ENCODE measurements at places on chromosomes 1 and 21. TPM values are rescaled to one million over a fixed set of nuclear protein-coding genes. Genes with fewer than 3 reads are reported as not detected.

The TSPEAR gene
- total RNA-seq, result not detected

The TTLL10 gene
- 4.0 TPM for total RNA-seq

The B3GALT6 gene
- 16.2 TPM for total RNA-seq

GRCh38 chr1:208595236-208595635, 351.1 kb upstream of the PLXNA2 start:
- no peaks in the 10 kb centered on the region for H3K36me3 ChIP-seq
- H3K4me1 ChIP-seq, result no peaks in the 10 kb centered on the region
- H3K27me3 ChIP-seq, result peaks cover 16% of the 10 kb centered on the region
- no peak overlapping the region for H3K27ac ChIP-seq

DNA sequence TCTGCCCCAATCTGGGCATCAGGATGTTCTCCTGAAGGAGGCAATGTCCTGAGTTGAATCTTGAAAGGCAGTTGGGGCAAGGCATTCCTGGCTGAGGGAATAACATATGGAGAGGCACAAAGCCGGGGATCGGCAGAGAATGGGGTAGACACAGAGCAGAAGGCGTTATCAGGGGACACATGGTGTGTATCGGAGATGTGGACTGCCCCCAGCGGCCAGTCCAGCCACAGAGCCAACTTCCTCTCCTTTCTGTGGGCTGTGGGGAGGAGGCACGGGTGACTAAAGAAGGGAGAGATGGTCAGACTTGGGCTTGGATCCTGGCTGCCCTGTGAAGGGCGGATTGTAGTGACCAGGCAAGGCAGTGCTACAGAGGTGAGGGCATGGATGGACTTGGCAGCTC, 32.1 kb downstream of the FOXD2 start:
- peaks cover 8% of the 10 kb centered on the region for H3K4me1 ChIP-seq
- no peaks in the 10 kb centered on the region for H3K27me3 ChIP-seq
- H3K4me3 ChIP-seq, result no peak overlapping the region

GRCh38 chr1:41560496-41560895, 76.0 kb upstream of the EDN2 start:
- no peaks in the 10 kb centered on the region for H3K27me3 ChIP-seq
- no peaks in the 10 kb centered on the region for H3K36me3 ChIP-seq

DNA sequence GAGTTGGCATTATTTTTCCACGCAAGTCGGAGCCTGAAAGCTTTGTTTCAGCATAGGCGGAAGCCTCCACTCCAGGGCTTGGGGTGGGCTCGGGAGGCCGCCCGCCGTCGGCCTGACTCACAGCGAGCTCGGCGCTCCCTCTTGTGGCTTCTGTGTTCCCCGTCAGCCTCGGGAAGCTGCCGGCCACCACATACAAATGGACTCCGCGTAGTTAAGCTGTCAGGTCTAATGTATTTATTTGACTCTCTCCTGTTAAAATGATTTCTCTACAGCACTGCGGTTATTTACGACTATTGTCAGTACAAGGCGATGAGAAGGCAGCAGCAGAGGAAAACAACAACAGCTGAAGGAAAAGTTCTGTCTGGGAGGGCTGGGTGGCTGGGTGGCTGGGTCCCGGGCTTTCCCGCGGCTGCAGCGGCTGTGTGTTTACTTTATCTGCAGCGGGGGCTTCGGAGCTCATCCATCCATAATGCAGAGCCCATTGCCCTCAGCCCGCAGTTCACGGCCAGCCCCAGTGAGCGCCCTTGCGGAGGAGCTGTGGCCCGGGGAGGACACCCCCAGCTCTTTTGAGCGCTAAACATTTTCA, 375.7 kb upstream of the CAMK1G start:
- H3K4me3 ChIP-seq, result no peak overlapping the region
- peak; percentile 47 for DNase-seq
- H3K27me3 ChIP-seq, result no peaks in the 10 kb centered on the region
- H3K27ac ChIP-seq, result no peak overlapping the region

- H3K4me3 ChIP-seq, result no peak overlapping the region
- H3K36me3 ChIP-seq, result no peaks in the 10 kb centered on the region
- no peaks in the 10 kb centered on the region for H3K27me3 ChIP-seq
- no peak for DNase-seq
Observed at GRCh38 chr1:119069682-119070081, 70.8 kb downstream of the WARS2 start.

GRCh38 chr1:181038399-181038873, 4.7 kb downstream of the MR1 start:
- H3K36me3 ChIP-seq, result no peaks in the 10 kb centered on the region
- H3K27me3 ChIP-seq, result no peaks in the 10 kb centered on the region
- DNase-seq, result peak; percentile 60
- H3K4me1 ChIP-seq, result peaks cover 21% of the 10 kb centered on the region
- H3K4me3 ChIP-seq, result no peak overlapping the region
- no peak overlapping the region for H3K27ac ChIP-seq

GRCh38 chr1:220873868-220874655, 5.2 kb upstream of the HLX start:
- no peaks in the 10 kb centered on the region for H3K36me3 ChIP-seq
- H3K4me3 ChIP-seq, result no peak overlapping the region
- H3K4me1 ChIP-seq, result no peaks in the 10 kb centered on the region
- DNase-seq, result no peak

GRCh38 chr21:31376301-31376700, 32.2 kb upstream of the TIAM1 start:
- no peak overlapping the region for H3K27ac ChIP-seq
- H3K36me3 ChIP-seq, result no peaks in the 10 kb centered on the region
- H3K4me3 ChIP-seq, result no peak overlapping the region
- no peak for DNase-seq

- no peak overlapping the region for H3K4me3 ChIP-seq
- H3K27me3 ChIP-seq, result no peaks in the 10 kb centered on the region
- no peak overlapping the region for H3K27ac ChIP-seq
Observed at GRCh38 chr1:22821027-22821426, 110.4 kb downstream of the EPHB2 start.

Data from PC-9 (cell line).